ENCODE measurements at places on chromosomes 1 and 21. TPM values are rescaled to one million over a fixed set of nuclear protein-coding genes. Genes with fewer than 3 reads are reported as not detected.
A peak's percentile ranks its signal among the peaks of the same experiment; 100 is the strongest.

DNA sequence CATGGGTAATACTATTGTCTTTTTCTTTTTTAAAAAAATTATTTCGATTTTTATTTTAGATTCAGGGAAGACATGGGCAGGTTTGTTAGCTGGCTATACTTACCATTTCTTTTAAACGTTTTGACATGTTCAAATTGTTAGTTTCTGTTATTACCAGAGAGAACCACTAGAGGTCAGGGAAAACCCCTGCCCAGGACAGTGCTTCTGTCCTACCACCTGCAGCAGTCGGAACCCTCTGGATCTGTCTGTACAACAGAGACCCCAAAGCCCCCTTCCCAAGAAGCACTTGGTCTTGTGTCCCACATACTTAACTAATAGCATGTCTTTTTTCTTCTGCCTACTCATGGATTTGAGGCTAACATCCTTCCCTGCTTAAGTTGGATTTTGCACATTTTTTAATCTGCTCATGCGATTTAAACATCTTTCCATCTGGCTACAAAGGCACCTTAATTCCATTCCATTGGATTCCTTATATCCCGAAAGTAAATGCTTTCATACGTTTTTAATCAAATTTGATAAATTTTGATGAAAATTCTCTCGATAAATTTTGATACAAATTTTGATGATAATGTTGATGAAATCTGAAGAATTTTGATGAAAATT, 10.0 kb upstream of the C1orf115 start:
- peaks cover 5% of the 10 kb centered on the region for H3K27me3 ChIP-seq
- peaks cover 6% of the 10 kb centered on the region for H3K4me1 ChIP-seq
- H3K36me3 ChIP-seq = peaks cover 3% of the 10 kb centered on the region
- H3K27ac ChIP-seq = no peak overlapping the region

DNA sequence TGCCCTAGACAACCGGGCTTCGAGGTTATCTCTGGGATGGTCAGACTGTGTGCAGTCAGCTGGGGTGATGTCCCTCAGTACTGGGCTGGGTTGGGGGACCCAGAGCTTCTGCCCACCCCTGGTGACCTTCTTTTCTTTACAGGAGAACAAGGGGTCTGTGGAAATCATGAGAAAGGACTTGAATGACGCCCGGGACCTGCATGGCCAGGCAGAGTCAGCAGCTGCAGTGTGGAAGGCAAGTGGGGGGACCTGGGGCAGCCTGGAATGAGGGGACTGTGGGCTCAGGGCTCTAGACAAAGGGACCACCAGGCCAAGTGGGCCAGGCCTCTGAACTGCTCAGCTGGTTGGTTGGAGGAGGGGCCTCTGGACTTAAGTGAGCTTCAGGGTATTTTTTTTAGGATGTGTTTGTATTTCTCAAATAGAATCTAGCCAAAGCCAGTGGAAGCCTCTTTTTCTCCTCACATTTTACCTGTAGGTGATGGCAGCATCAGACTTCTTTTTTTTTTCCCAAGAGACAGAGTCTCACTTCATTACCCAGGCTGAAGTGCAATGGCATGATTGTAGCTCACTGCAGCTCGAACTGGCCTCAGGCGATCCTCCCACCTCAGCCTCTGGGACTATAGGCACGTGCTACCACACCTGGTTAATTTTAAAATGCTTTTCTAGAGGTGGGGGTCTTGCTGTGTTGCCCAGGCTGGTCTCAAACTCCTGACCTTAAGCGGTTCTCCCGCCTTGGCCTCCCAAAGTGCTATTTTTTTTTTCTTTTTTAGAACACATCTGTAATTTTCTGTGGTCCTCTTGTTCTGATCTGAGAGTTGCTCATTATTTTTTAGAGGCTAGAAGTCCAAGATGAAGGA, 1.9 kb downstream of the RNF187 start:
- H3K4me3 ChIP-seq = peak overlapping the region; percentile 95
- H3K4me1 ChIP-seq = peaks cover 29% of the 10 kb centered on the region
- no peak for DNase-seq
- no peaks in the 10 kb centered on the region for H3K27me3 ChIP-seq
- H3K27ac ChIP-seq = peak overlapping the region; percentile 59

- peaks cover 10% of the 10 kb centered on the region for H3K4me1 ChIP-seq
- no peak overlapping the region for H3K4me3 ChIP-seq
- DNase-seq = peak; percentile 35
Observed at GRCh38 chr21:42593007-42593814, 60.2 kb upstream of the PDE9A start.

DNA sequence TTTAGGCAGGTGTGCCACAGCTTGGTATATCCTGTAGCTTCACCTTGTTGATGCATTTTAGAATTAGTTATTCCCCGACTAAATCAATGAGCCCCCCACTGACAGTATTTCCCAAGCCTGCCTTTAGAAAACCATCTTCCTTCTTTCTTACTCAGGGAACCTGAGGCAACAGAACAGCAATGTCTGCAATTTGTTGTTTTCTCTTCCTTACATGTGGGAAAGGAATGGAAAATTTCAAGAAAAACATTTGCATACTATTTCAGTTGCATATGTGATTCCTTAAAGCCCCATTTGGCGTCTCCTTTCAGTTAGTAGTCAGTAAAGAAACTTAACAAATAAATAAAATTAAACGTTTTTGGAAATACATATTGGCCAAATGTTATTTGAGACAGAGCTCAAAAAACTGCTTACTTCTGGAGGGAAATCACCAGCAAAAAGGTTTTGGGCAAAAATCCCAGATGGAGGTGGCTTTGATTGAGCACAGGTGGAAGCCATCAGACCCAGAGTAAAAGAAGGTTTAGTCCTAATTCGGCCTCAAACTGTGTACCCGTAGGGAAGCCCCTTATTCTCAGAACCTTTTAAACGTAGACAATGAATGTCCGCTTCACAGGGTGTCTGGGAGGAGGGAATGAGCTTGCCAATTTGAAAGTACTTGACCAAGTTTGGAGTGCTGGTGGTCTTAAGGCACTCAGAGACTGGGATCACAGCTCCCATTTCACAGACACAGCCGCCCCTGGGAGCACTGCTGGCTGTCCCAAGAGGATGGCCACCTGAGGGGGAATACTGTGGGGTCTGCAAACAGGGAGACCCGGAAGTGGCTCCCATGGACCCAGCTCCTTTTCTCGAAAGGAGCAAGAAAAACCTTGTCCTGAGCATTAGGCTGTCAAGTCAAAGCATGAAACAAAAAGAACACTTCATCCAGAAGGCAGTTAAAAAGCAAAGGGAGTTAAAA, 9.4 kb downstream of the LHX4 start:
- no peaks in the 10 kb centered on the region for H3K36me3 ChIP-seq
- no peak for DNase-seq
- H3K4me1 ChIP-seq = peaks cover 10% of the 10 kb centered on the region
- H3K27ac ChIP-seq = no peak overlapping the region
- peaks cover 94% of the 10 kb centered on the region for H3K27me3 ChIP-seq
- H3K4me3 ChIP-seq = no peak overlapping the region

DNA sequence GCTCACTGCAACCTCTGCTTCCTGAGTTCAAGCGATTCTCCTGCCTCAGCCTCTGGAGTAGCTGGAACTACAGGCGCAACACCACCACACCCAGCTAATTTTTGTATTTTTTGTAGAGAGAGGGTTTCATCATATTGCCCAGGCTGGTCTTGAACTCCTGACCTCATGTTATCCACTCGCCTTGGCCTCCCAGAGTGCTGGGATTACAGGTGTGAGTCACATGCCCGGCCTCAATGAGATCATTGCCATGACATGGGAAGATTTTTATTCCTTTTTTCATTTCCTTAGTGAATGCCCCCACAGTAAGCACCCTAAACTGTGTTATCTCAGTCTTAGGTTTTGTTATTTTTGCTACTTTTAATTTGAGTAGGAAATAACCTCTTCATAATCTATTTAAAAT, 977.9 kb downstream of the BRINP3 start:
- no peaks in the 10 kb centered on the region for H3K27me3 ChIP-seq
- H3K4me3 ChIP-seq = no peak overlapping the region
- no peaks in the 10 kb centered on the region for H3K4me1 ChIP-seq
- no peak overlapping the region for H3K27ac ChIP-seq
- H3K36me3 ChIP-seq = no peaks in the 10 kb centered on the region

- no peaks in the 10 kb centered on the region for H3K27me3 ChIP-seq
- no peaks in the 10 kb centered on the region for H3K4me1 ChIP-seq
- no peak overlapping the region for H3K4me3 ChIP-seq
Observed at GRCh38 chr1:221612047-221612777, 129.7 kb downstream of the DUSP10 start.

GRCh38 chr1:52296345-52296744, 69.7 kb downstream of the CC2D1B start:
- no peak for DNase-seq
- no peak overlapping the region for H3K4me3 ChIP-seq
- no peaks in the 10 kb centered on the region for H3K36me3 ChIP-seq

The NUCKS1 gene
- 73.2 TPM for total RNA-seq

GRCh38 chr1:45615885-45616284, 8.0 kb downstream of the CCDC17 start:
- H3K27ac ChIP-seq = no peak overlapping the region
- H3K27me3 ChIP-seq = no peaks in the 10 kb centered on the region
- no peak overlapping the region for H3K4me3 ChIP-seq
- no peak for DNase-seq
- H3K36me3 ChIP-seq = peaks cover 9% of the 10 kb centered on the region

DNA sequence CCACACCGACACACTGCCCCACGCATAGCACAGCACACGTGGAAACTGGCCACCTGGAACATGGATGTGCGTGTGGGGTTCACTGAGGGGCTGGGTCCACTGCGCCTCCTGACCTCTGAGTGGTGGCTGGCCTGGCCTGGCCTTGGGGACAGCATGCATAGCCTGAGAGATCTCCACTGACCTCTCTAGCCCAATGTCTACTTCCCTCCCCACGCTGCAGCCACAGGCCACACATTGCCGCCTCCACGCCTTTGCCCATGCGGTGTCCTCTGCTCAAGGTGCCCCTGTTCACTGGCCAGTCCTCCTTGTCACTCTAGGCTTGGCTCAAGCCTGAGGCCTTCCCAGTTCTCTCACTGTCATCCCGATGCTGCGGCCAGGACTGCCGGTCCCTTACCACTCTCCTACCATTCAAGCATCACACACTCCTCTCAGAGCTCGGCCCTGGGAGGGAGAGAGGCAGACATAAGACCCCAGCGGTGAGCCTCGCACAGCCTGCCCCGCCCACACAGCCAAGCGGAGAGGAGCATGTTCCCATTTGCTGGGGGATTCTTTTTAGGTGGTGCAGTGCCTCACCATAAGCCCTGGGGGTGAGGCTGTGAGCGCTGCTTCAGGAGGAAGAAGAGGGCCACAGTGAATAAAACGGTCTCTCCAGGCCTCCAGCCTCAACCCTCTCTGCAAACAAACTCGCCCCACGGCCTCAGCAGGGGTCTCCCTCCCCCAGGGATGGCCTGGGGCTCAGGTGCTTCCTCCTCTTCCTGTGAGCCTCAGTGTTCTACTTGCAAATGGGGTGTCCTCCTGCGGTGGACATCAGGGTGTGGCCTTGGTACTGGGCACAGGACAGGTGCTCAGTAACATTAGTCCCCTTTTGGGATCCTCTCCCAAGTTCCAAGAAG, 80.8 kb downstream of the DMRTB1 start:
- H3K27me3 ChIP-seq = peaks cover 52% of the 10 kb centered on the region
- no peak overlapping the region for H3K4me3 ChIP-seq
- H3K4me1 ChIP-seq = peaks cover 7% of the 10 kb centered on the region

GRCh38 chr1:242743983-242744780, 219.7 kb upstream of the PLD5 start:
- no peak overlapping the region for H3K27ac ChIP-seq
- H3K4me3 ChIP-seq = no peak overlapping the region
- no peak for DNase-seq
- no peaks in the 10 kb centered on the region for H3K27me3 ChIP-seq
- no peaks in the 10 kb centered on the region for H3K4me1 ChIP-seq

The MPZL1 gene
- total RNA-seq = 3.0 TPM

The FCRL1 gene
- 22.4 TPM for total RNA-seq

- H3K27ac ChIP-seq = no peak overlapping the region
- no peaks in the 10 kb centered on the region for H3K36me3 ChIP-seq
- DNase-seq = no peak
- H3K4me3 ChIP-seq = no peak overlapping the region
- no peaks in the 10 kb centered on the region for H3K27me3 ChIP-seq
Observed at GRCh38 chr21:31201548-31201947, 142.5 kb downstream of the TIAM1 start.

DNA sequence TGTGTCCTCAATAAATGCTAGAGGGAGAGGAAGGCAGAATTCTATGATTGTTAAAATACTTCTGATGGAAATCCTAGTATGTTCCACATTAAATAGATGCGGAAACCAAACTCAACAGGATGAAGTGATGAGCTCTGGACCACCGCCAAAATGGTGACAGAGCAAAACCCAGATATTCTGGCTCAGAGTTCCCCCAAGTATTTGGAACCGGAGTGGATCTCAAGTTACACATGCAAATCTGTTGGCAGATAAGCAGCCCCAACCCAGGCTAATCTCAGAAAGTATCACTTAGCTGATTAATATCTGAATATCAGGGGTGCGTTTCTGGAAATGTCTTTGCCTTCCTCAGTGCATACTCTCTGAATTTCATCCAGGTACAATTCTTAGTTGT, 17.4 kb upstream of the GRHL3 start:
- H3K36me3 ChIP-seq = no peaks in the 10 kb centered on the region
- no peaks in the 10 kb centered on the region for H3K4me1 ChIP-seq
- no peak overlapping the region for H3K4me3 ChIP-seq

DNA sequence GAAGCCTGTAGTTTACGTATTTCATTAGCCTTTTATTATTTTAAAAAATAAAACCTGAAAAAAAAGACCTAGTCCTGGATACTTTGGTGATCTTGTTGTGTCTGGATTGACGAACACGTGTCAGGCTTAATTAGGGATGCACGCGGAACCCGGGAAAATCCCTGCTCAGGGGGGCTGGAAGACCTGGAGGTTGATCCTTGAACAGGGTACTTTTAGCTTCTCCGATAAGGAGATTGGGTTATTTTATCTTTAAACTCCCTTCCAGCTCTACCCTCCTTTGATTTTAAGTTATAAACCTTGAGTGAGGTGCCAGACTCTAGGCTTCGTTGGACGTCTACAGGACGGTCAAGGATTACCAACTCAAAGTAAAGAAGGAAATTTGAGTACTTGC, 552 bp upstream of the ZNF691 start:
- peaks cover 31% of the 10 kb centered on the region for H3K4me1 ChIP-seq
- peak overlapping the region; percentile 100 for H3K4me3 ChIP-seq

DNA sequence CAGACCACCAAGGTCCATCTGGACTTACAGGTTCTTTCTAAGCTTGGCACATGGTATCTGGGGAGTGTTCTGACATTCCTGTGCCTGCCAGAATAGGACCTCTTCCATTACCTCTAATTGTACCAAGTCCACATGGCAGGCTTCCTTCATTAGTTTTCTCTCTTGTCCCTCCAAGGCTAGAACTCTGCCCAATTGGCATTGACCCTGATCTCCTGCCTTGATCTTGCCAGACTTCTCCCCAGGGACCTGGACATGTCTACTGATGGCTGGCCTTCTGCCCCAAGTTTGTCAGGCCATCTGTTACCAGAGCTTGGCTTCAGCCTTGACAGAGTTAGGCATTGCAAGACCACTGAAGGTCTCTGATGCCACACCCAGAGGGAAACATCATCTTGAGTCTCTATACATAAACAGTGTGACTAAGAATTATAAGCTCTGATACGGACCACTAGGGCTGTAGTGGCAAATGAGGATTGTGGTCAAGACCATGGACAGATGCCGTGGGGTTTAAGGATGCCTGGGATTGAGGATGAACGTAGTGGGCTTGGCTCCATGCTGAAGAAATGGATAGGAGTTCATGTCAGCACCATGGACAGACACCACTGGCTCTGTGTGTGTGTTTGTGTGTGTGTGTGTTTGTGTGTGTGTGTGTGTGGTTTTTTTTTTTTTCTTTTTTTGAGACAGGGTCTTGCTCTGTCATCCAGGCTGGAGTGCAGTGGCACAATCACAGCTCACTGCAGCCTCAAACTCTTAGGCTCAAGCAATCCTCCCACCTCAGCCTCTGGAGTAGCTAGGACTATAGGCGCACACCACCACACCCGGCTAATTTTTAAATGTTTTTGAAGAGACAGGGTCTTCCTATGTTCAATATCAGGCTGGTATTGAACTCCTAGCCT, 19.5 kb upstream of the PSMB2 start:
- no peak for DNase-seq
- H3K36me3 ChIP-seq = peaks cover 3% of the 10 kb centered on the region
- H3K27me3 ChIP-seq = peaks cover 8% of the 10 kb centered on the region
- no peak overlapping the region for H3K27ac ChIP-seq
